Naive thymus-derived CD8-positive, alpha-beta T cell (primary cell): ENCODE measurements at places on chromosomes 5 and 9.
A peak's percentile ranks its signal among the peaks of the same experiment; 100 is the strongest.

GRCh38 chr9:113289091-113289490 is 13.6 kb downstream of the PRPF4 start:
- no peak overlapping the region for H3K27ac ChIP-seq
- H3K4me1 ChIP-seq = no peaks in the 10 kb centered on the region
- DNase-seq = no peak
- H3K4me3 ChIP-seq = no peak overlapping the region
- H3K27me3 ChIP-seq = no peaks in the 10 kb centered on the region
- peaks cover 85% of the 10 kb centered on the region for H3K36me3 ChIP-seq

- no peaks in the 10 kb centered on the region for H3K36me3 ChIP-seq
- no peaks in the 10 kb centered on the region for H3K4me1 ChIP-seq
- no peak overlapping the region for H3K4me3 ChIP-seq
- H3K27me3 ChIP-seq = no peaks in the 10 kb centered on the region
- no peak for DNase-seq
- no peak overlapping the region for H3K27ac ChIP-seq
These were observed 98.3 kb upstream of the PRRC1 start for GRCh38 chr5:127418974-127419682.

GRCh38 chr5:3349704-3350565 is 245.7 kb upstream of the IRX1 start:
- no peaks in the 10 kb centered on the region for H3K4me1 ChIP-seq
- no peaks in the 10 kb centered on the region for H3K27me3 ChIP-seq
- no peak overlapping the region for H3K4me3 ChIP-seq
- no peak overlapping the region for H3K27ac ChIP-seq
- DNase-seq = no peak

GRCh38 chr5:131682826-131683225 is 47.8 kb upstream of the RAPGEF6 start:
- H3K27me3 ChIP-seq = no peaks in the 10 kb centered on the region
- no peak overlapping the region for H3K4me3 ChIP-seq
- peaks cover 23% of the 10 kb centered on the region for H3K36me3 ChIP-seq
- DNase-seq = no peak

GRCh38 chr5:112919972-112920371 is 2.1 kb downstream of the REEP5 start:
- no peaks in the 10 kb centered on the region for H3K27me3 ChIP-seq
- peaks cover 8% of the 10 kb centered on the region for H3K36me3 ChIP-seq
- peaks cover 39% of the 10 kb centered on the region for H3K4me1 ChIP-seq
- H3K4me3 ChIP-seq = peak overlapping the region; percentile 90

- no peaks in the 10 kb centered on the region for H3K27me3 ChIP-seq
- no peak overlapping the region for H3K4me3 ChIP-seq
- no peak overlapping the region for H3K27ac ChIP-seq
- DNase-seq = no peak
These were observed 4.1 kb downstream of the SAPCD2 start for GRCh38 chr9:137066096-137066861.

DNA sequence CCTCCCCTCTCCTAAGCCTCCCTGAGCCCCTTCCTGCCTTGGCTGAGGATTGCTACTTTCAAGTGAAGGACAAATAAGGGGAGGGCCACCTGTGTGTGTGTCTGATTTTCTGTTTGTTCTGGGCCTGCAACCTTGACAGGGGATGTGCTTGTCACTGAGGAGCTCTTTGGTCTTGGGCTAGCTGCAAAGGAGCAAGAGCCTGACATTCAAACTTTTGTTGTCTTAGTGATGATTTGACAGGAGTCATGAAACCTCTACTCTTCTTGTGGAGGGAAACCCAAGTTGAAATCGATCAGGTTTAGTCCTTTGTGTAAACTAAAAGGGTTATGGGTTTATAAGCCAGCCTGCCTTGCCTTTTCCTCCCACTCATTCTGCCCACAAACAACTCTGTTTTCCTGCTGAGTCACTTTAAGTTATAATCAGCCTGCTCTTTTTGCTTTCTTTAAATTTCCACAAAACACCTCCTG is 16.9 kb downstream of the CLTA start:
- peak overlapping the region; percentile 5 for H3K4me3 ChIP-seq
- H3K4me1 ChIP-seq = peaks cover 29% of the 10 kb centered on the region
- no peak for DNase-seq
- H3K27ac ChIP-seq = peak overlapping the region; percentile 15
- H3K36me3 ChIP-seq = no peaks in the 10 kb centered on the region
- H3K27me3 ChIP-seq = no peaks in the 10 kb centered on the region

- DNase-seq = no peak
- H3K36me3 ChIP-seq = peaks cover 49% of the 10 kb centered on the region
- peak overlapping the region; percentile 97 for H3K27ac ChIP-seq
These were observed 1.6 kb downstream of the DCAF12 start for GRCh38 chr9:34124926-34125325.

DNA sequence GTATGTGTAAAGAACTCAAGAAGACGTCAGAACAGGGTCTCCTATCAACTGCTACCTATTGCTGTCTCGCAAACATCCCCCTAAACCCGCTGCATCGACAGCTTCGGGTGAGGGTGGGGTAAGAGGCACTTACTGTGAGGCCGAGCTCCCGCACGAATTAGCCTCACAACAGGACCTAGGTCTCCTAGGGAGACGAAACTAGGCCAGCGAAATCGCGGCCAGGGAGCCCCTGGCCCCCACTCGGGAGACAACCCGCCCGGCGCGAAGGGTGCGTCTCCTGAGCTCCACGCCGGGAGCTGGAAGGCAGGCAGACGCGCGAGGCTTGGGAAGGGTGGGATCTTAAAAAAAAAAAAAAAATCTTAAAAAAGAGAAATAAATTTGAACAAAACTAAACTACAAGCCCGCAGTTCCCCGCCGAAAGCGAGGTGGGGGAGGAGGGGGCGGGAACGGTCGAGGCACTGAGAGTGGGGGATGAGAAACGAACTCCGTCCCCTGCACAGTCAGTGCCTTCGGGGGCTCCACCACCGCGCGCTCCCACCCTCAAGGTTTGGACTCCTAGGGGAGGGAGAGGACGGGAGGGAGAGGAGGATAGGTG is 33.0 kb upstream of the NFIB start:
- no peaks in the 10 kb centered on the region for H3K36me3 ChIP-seq
- H3K27ac ChIP-seq = no peak overlapping the region
- H3K4me1 ChIP-seq = peaks cover 21% of the 10 kb centered on the region
- no peak for DNase-seq
- peaks cover 47% of the 10 kb centered on the region for H3K27me3 ChIP-seq

- H3K27me3 ChIP-seq = no peaks in the 10 kb centered on the region
- H3K27ac ChIP-seq = no peak overlapping the region
- H3K36me3 ChIP-seq = no peaks in the 10 kb centered on the region
- no peak for DNase-seq
These were observed 1077.7 kb upstream of the SEMA6A start for GRCh38 chr5:117652036-117652957.

GRCh38 chr9:84101964-84102632 is 121.5 kb downstream of the RMI1 start:
- no peak overlapping the region for H3K4me3 ChIP-seq
- peaks cover 48% of the 10 kb centered on the region for H3K27me3 ChIP-seq
- no peak for DNase-seq
- no peaks in the 10 kb centered on the region for H3K36me3 ChIP-seq

GRCh38 chr5:56019306-56020272 is 24.8 kb upstream of the IL6ST start:
- H3K27me3 ChIP-seq = no peaks in the 10 kb centered on the region
- H3K27ac ChIP-seq = no peak overlapping the region
- H3K4me3 ChIP-seq = peak overlapping the region; percentile 53

DNA sequence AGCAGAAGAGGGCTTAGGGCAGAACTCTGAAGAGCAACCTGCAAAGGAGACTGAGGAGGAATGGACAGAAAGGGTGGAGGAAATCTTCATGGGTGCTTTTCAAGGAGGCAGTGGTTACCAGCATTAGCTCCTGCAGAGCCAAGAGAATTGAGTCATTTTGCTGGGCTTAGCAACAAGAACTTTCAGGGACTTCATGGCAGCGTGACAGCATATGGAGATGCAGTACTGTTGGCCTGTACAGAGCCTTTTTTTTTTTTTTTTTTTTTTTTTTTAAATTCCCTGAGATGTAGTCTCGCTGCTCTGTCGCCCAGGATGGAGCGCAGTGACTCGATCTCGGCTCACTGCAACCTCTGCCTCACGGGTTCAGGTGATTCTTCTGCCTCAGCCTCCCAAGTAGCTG is 296.0 kb upstream of the DMRT1 start:
- H3K4me1 ChIP-seq = peaks cover 15% of the 10 kb centered on the region
- peak overlapping the region; percentile 63 for H3K27ac ChIP-seq
- H3K27me3 ChIP-seq = no peaks in the 10 kb centered on the region
- H3K36me3 ChIP-seq = peaks cover 7% of the 10 kb centered on the region
- DNase-seq = no peak

DNA sequence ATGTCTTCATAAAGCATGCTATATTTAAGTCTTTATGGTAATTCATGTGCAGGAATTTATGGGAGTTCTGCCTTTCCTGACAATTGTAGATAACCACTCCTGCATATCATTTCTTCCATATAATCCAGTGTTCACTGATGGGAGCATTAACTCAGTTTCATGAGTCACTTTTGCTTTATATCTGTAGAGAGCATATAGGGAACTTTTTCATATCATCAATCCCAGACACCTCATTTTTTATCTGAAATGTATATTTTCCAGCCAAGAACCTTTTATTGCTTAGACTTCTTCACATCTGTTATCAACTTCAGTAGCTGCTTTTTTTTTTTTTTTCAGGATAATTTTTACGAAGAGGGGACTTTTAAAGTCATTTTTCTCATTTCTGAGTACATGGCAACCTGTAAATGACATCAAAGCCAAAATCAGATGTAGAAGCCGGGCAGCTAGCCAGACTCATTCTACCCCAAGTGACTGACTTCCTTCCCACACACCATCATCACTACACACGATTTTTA is 41.1 kb downstream of the NFX1 start:
- no peak for DNase-seq
- no peak overlapping the region for H3K4me3 ChIP-seq
- peaks cover 32% of the 10 kb centered on the region for H3K36me3 ChIP-seq
- no peak overlapping the region for H3K27ac ChIP-seq
- H3K27me3 ChIP-seq = no peaks in the 10 kb centered on the region

GRCh38 chr9:88399966-88400365 is 11.7 kb downstream of the SPIN1 start:
- H3K27me3 ChIP-seq = no peaks in the 10 kb centered on the region
- peaks cover 24% of the 10 kb centered on the region for H3K4me1 ChIP-seq
- no peak for DNase-seq
- no peak overlapping the region for H3K27ac ChIP-seq
- no peaks in the 10 kb centered on the region for H3K36me3 ChIP-seq

- H3K27ac ChIP-seq = peak overlapping the region; percentile 47
- H3K4me3 ChIP-seq = peak overlapping the region; percentile 76
- no peak for DNase-seq
- no peaks in the 10 kb centered on the region for H3K27me3 ChIP-seq
These were observed 183.9 kb upstream of the DMAC1 start for GRCh38 chr9:7983490-7983889.

- no peak overlapping the region for H3K4me3 ChIP-seq
- no peak for DNase-seq
- peaks cover 19% of the 10 kb centered on the region for H3K36me3 ChIP-seq
These were observed 34.1 kb downstream of the BNIP1 start for GRCh38 chr5:173178369-173178910.

DNA sequence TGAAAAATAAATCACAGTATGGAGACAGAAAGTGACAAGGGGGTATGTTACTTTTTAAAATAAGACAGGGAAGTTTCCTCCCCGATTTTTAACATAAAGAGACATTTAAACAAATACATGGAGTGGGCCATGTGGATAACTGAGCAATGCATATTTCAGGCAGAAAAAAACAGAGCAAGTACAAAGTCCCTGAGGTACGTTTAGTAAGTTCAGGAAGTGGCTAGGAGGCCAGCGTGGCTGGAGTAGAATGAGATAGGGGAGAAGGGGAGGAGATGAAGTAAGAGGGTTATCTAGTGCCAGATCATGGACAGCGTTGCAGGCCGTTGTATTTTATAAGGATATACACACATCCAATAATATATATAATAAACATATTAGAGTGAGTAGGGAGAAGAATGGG is 84.2 kb upstream of the ELL2 start:
- no peak overlapping the region for H3K4me3 ChIP-seq
- no peaks in the 10 kb centered on the region for H3K4me1 ChIP-seq
- no peaks in the 10 kb centered on the region for H3K27me3 ChIP-seq
- no peak for DNase-seq
- no peak overlapping the region for H3K27ac ChIP-seq
- H3K36me3 ChIP-seq = no peaks in the 10 kb centered on the region

- no peaks in the 10 kb centered on the region for H3K27me3 ChIP-seq
- H3K36me3 ChIP-seq = peaks cover 19% of the 10 kb centered on the region
- no peak for DNase-seq
- no peak overlapping the region for H3K4me3 ChIP-seq
These were observed 152.0 kb downstream of the DOCK8 start for GRCh38 chr9:366620-367019.

DNA sequence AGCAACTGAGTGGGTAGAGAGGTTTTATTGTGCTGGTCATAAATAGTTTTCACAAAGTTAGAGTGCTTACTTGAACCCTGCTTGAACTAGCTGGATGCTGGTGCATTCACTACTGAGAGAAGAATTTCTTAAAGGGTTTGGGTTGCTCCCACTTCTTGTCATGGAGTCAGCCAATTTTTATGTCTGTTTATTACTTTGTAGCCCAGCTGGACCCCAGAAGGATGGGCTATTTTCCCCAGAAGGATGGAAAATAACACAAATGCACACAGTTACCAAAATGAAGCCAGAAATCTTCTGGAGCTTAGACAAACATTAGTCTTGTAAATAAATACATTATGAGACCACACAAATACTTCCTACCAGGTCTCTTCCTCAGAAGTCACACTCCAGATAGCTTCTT is 480.8 kb upstream of the TNC start:
- no peaks in the 10 kb centered on the region for H3K4me1 ChIP-seq
- no peak overlapping the region for H3K27ac ChIP-seq
- H3K27me3 ChIP-seq = peaks cover 27% of the 10 kb centered on the region
- H3K4me3 ChIP-seq = no peak overlapping the region

- H3K27ac ChIP-seq = peak overlapping the region; percentile 66
- DNase-seq = no peak
- no peaks in the 10 kb centered on the region for H3K27me3 ChIP-seq
These were observed 16.3 kb downstream of the KLF9 start for GRCh38 chr9:70398145-70398556.

DNA sequence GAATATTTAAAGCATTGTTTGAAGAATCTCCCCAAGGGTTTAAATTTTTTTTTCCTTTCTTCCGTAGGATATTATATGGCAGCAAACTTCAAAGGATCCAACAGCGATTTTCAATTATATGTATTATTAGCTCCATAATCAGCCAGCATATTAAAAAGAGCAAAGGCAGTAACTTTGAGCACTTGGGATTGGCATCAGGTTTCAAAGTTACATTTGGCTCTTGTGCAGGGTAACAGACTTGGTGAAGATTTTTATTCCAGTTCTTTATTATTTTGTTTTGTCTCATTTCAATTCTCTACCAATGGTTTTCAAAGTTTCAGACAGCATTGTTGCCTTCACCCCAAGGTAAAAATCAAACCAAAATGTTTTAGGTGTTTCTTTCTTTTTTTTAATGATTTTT is 116.7 kb upstream of the ZNF366 start:
- H3K27ac ChIP-seq = no peak overlapping the region
- no peak overlapping the region for H3K4me3 ChIP-seq
- H3K4me1 ChIP-seq = no peaks in the 10 kb centered on the region
- peaks cover 10% of the 10 kb centered on the region for H3K27me3 ChIP-seq
- no peak for DNase-seq
- H3K36me3 ChIP-seq = no peaks in the 10 kb centered on the region
